ENCODE measurements at places on chromosomes 16 and 17.
A peak's percentile ranks its signal among the peaks of the same experiment; 100 is the strongest.

DNA sequence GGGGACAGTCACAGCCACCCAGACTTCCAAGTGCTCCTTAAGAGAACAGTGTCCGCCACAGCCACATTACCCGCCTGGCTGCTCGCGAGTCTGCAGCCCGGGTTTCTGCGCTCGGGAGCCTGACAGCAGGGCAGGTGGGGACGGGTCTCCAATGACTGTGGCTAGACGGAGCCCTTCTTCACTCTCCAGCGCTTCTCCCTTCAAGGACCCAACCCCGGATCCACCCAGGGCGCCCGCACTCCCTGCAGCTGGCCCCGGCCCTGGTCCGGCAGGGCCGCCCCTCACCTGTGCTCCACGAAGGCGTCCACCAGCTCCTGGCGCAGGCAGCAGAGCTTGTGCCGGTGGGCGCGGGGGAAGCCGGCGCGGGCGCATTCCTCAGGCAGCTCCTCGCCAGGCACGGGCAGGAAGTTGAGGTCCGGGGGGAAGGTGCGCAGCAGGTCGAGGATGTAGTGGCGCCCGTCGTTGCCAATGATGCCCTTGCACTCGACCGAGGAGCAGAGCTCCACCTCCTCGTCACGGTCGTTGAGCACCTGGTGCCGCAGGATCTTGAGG is 13.9 kb downstream of the CLUH start:
- DNase-seq = no peak

GRCh38 chr17:68812876-68813584 is 142.2 kb downstream of the ABCA8 start:
- no peak for DNase-seq

GRCh38 chr17:10021272-10021984 is 116.4 kb upstream of the RCVRN start:
- no peak for DNase-seq

GRCh38 chr16:84518804-84519341 is 14.4 kb upstream of the MEAK7 start:
- no peak for DNase-seq

- no peak for DNase-seq
Observed at GRCh38 chr17:48071654-48072053, 23.5 kb downstream of the NFE2L1 start.

GRCh38 chr17:55278173-55278961 is 13.6 kb downstream of the HLF start:
- DNase-seq = no peak

DNA sequence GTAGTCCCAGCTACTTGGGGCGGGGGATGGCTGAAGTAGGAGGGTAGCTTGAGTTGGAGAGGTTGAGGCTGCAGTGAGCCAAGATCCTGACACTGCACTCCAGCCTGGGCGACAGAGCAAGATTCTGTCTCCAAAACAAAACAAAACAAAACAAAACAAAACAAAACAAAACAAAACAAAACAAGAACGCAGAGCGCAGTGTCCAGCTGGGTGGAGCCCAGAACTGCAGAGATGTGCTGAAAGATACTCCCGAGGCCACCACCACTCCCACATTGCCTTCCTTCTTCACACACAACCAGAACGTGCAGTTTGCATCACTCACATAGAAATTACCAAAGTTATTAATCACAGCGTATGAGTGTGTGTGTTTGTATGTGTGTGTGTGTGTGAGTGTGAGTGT is 222.9 kb upstream of the ASIC2 start:
- DNase-seq = no peak

DNA sequence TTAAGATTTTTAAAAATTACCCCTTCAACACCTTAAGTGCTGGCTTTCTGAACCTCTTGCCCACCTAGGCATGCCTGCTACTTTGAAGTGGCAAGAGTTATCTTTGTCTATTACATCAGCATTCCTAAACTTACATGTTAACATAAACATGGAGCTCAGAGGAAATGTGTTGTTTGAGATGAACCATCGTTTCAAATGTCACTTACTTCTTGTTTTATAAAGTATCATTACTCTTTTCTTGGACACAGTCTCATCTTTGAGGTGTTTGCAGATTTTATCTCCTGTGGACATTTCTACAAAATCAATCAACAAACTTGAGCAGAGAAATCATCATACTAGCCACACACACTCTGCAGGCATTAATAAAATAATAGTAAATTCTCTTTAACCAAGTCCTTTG is 184.9 kb downstream of the WWOX start:
- DNase-seq = no peak

DNA sequence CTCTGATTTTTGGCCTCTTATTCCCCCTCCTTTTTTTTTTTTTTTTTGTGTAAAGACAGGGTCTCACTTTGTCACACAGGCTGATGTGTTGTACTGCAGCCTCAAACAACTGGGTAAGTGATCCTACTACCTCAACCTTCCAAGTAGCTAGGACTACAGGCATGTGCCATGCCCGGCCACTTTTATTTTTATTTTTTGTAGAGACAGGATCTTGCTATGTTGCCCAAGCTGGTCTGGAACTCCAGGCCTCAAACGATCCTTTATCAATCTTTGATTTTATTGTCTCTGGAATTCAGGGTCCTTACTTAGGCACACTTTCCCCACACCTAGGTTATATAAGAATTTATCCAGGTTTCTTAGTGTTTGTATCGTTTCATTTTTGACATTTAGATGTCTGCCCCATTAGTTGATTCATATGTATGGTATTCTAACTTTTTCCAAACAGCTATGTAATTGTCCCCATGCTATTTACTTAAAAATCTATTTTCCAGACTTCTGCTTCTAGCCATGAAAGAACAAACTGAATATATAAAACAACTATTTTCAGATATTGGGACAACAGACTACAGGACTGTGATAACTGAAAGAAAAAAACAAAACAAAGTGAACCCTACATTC is 13.9 kb downstream of the CMC2 start:
- DNase-seq = no peak

DNA sequence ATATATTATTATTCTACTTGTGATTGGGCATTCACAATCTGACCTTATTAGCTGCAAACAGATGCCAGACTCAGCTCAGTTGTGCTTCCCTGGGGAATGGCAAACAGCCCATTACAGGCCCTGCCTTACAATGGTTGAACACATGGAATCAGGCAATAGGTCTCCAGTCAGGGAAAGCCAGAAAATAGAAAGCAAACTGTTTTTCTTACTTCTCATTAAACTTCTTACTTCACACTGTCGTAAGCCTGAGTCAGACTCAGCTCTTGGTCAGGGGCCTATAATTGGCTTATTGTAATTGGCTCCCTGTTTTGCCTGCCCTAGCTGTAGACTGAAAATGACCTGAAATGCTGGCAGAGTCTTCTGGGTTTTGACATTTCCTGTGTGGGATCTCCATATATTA is 77.0 kb upstream of the CA10 start:
- no peak for DNase-seq

DNA sequence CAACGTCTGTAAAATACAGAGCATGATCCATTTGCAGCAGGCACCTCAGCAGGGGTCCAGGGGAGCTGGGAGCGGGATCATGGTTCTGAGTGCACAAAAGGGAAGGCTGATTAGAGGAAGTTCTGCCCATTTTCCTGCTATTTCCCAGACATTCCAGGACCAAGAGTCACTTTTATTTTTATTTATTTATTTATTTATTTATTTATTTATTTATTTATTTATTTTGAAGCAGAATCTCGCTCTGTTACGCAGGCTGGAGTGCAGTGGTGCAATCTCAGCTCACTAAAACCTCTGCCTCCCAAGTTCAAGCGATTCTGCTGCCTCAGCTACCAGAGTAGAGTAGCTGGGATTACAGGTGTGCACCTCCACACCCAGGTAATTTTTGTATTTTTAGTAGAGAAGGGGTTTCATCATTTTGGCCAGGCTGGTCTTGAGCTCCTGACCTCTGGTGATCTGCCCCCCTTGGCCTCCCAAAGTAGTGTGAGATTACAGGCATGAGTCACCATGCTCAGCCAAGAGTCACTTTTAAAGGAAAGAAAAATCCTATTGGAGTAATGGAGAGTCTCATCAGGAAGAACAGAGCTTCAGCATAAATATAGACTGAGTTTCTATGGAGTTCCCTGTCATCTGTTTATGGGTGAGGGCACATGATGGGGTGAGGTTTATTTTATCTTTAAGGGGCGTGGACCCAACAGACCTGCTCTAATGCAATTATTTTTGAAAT is 355.2 kb downstream of the HAPSTR1 start:
- DNase-seq = no peak

- no peak for DNase-seq
Observed at GRCh38 chr17:82985973-82986372, 93.4 kb upstream of the METRNL start.

- DNase-seq = no peak
Observed at GRCh38 chr16:12716658-12717057, 87.0 kb downstream of the CPPED1 start.

DNA sequence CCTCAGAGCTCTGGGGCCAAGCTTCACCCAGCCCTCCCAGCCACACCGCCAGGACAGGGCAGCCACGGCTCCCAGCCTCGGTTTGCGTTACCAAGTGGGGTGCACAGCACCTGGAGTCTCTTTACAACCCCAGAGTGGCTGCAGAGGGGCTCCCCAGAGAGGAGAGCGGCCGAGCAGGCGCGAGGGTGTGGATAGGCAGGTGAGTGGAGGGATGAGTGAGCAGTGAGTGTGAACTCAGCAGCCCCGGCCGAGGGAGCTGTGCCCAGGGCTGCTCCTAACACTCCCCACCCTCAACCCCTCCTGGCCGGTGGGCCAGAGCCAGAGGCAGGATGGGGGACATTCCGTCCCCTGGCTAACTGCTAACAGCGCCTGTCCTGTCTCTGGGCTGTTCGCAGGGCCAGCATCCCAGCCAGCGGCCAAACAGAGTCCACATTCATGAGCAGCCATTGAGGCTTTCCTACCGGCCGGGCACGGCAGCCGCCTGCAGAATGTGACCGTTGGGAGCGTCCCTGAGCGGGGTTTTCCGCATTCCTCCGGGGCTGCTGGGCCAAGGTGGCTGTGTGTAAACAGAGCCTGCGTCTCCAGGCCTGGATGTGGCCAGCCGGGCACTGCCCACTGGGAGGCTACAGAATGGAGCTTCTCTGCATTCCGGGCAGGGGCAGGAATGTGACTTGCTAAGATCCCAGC is 5.3 kb downstream of the ZNF469 start:
- DNase-seq = no peak

- no peak for DNase-seq
Observed at GRCh38 chr17:79794659-79795511, 2.0 kb downstream of the CBX8 start.

DNA sequence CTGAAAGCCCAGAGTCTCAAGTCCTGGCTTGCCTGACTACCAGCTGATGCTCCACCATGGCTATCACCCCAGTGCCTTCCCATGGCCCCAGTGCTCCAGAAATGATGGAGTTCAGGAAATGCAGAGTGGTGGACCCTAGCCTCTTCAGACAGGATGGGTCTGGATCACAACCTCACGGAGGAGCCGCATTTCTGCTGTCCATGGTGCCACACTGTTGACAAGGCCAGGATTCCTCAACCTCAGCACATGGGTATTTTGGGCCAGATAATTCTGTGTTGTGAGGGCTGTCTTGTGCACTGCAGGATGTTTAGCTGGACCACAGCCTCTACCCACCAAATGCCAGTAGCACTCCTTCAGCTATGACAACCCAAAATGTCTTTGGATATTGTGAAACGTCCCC is 6.7 kb upstream of the CRHR1 start:
- DNase-seq = no peak

DNA sequence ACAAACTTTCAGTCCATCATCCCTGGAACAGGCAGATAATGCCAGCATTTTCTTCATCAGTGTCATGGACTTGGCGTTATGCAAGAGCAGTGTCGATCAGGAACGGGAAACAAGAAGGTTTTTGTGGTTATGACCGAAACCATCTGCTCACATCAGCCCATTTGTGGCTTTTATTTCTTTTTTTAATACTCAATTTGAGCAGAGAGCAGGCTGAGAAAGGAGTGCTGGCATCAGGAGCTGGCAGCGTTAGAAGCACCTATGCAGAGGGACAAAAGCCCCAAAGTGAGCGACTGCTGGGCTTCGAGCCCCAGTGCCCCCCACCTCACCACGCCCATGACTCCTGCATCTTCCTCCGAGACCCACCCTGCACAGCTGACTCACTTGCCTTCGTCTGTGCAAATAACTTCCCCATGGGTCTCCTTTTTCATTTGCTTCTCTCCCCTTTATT is 16.2 kb upstream of the CD300E start:
- DNase-seq = no peak

DNA sequence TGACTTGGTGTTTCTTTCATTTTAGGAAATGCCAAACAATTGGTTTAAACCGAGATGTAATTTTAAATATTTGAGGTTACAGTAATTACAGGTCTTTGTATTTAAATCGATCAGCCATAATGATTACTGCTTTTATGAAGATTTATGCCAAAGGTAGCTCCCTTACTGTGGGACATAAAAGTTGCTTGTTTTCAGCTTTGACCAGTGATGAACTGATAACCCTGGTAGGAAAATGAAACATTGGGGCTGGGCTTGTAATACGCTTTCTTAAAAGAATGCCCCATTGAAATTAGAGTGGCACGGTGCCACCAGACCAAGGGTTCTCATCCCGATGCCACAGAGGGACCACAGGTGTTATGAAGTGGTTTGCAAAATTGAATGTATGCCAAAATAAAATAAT is 7.3 kb downstream of the TNRC6A start:
- peak; percentile 27 for DNase-seq

GRCh38 chr16:27318392-27319256 is 4.8 kb downstream of the IL4R start:
- no peak for DNase-seq

DNA sequence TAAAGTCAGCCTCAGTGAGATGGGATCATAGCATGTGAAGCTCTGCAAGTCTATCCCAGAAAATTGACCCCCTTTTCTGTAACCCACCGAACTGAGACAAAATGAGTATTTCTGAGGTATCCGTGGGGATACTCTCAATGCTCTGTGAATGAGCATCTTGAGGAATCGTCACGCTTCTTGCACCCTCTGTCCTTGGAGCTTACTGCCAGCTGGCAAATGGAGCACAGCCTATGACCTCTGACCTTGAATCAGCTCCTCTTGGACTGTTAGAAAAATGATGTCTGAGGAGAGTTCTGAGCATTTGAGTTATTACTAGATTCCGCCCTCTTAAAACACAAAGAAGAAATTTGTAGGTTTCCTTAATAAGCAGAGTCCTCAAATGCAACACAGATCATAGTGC is 342.1 kb downstream of the ZFHX3 start:
- no peak for DNase-seq

DNA sequence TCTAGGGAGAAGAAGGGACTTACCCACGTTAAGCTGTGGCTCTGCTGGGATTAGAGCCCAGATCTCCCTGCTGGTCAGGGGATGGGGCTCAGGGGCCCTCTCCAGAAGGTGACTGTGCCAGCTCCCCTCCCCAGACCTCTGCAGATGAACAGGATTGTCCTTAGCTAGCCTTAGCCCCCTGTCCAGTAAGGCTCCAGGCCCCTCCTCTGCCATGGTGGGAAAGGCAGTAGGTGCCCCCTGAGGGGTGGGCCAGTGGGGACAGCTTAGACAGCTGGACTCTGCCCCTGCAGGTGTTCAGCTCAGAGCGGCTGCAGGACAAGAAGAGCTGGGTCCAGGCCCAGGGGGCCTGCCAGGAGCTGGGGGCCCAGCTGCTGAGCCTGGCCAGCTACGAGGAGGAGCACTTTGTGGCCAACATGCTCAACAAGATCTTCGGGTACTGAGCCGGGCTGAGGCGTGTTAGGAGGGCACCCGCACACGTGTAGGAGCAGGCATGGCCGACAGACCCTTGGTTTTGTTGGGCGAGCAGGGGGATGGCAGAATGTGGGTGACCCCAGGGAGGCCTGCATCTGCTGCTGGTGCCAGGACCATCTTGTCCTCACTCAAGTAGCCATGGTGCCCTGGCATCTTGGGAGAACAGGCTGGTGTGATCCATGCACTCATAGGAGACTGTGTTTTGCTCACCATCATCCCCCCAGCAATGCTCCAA is 50.9 kb downstream of the MRC2 start:
- DNase-seq = no peak

- no peak for DNase-seq
Observed at GRCh38 chr16:68351463-68351862, 40.6 kb downstream of the PRMT7 start.
